ENCODE measurements at places on chromosomes 5 and 9.
A peak's percentile ranks its signal among the peaks of the same experiment; 100 is the strongest.

- DNase-seq = no peak
These were observed 103.5 kb downstream of the NDUFAF2 start for GRCh38 chr5:61048534-61048933.

DNA sequence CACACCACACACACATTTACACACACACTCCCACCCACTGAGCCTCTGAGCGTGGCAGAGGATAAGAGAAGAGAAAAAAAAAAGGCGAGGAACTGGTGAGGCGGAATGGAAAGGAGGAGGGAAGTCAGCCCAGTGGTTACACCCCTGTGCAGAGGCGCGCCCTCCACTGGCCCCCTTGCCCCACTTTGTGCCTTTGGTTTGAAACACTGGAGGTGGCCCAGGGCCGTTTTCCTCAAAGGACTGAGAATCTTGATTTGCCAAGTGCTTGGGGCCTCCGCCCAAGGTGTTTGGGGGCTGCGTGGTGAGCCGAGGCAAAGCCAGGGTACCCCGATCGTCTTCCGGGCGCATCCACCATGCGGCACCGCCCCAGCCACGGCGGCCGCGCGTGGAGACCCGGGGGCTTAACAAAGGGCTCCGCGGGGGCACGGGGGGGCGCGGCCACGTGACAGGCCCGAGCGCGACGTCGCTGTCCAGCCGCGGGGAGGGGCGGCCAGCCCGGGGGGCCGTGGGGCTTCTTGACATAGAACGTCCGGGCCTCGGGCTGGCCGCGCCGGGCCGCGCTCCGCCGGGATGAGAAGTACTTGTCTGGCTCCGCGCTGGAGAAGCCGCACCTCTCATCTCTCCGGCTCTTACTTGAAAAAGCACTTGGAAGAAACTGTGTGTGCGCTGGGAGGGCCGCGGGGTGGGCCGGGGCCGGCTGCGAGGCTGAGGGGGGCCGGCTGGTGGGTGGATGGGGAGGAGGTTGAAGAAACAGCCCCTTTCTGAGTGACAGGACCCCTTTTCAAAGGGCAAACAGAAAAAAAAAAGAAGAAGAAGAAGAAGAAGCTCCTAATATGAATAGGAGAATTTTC, 21.0 kb downstream of the NR2F1 start:
- no peak for DNase-seq

GRCh38 chr5:5798462-5798861, 376.0 kb downstream of the ICE1 start:
- DNase-seq = no peak

DNA sequence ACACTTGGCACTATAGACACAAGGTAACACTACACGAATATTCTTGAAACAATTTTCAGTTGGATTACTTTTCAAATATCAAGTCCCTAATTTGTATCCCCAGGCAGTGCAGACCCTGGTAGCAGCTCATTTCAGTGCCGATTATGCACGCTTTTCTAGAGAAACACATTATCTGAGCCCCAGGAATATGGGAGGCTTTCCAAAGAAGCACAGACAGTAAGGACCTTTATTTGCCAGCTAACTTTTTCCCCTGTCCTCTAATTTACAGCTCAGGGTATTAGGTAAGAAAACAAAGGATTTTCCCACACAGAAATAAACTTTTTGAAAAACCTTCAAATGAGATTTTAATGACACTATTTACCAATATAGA, 852.3 kb upstream of the DMAC1 start:
- DNase-seq = no peak

DNA sequence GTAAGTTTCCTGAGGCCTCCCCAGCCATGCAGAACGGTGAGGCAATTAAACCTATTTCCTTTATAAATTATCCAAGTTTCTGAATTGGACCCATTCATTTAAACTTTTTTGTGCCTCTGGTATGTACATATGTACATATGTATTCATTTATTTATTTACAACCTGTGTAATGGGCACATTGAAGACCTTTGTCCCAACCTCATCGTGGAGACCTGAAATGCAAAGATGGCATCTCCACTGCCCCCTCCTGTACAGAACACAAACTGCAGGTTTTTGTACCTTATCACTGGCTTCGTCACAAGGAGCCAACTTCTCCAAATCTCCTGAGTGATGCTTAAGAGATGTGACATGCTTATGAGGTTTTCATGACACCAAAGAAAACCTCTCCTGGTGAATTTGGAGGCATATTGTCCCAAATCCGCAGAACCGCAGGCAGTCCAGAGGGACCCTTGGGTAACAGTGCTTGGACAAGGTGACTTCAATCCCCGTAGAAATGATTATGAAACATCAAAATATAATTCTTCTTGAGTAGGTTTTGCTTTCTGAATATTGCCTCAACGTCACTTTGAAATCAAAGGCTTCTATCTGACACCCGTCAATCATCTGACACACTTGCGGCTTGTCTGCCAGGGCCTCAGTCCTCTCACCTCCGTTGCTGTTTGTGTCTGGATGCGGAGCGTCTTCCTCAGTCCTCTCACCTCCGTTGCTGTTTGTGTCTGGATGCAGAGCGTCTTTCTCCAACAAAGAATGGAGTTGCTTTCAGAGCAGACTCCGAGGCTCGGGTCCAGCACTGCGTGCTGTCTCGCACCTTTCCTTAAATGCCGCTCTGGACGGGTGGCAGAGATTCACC, 135.0 kb upstream of the IRX4 start:
- DNase-seq = no peak

- peak; percentile 60 for DNase-seq
These were observed 7.7 kb upstream of the SKP1 start for GRCh38 chr5:134184155-134185135.
